ENCODE measurements at places on chromosomes 5 and 9. TPM values are rescaled to one million over a fixed set of nuclear protein-coding genes. Genes with fewer than 3 reads are reported as not detected.

DNA sequence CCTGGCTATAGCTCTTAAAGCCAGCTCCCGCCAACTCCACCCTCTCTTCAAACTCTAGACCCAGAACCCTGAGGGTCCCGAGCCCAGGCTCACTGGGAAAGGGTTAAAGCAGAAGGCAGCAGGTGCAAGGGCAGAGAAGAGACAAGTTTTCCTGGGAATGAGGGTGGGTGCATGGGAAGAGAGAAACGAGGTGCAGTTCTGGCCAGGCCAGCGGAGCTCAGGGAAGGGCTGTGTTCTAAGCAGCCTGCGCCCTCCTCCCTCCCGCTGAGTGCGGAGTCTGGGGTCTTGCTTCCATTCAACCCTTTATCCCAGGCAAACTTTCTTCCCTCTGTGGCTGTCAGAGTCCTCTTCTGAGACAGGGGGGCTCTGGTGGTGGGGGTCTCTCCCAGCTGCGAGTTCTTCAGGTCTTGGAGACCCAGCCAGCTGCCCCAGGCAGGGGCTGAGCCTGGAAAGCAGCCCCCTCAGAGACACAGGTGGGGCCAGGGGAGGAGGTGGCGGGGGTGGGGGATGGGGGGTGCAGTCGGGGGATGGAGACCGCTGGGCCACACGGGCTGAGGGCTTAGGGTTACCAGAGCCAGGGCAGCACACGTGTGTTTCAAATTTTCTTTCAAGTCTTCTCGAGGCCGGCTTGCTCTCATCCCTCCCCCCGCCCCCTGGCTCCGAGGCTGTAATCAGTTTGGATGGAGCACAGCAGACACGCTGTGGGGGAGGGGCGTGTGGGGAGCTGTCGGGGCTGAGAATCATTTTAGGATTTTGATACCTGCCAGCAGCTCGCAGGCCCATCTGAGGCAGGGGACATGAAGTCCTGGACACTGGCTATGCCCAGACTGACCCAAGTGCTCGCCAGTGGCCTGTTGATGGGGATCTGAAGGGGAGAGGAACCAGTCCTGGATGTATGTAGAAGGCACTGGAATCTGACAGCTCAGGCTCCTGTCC lies 169.6 kb upstream of the SMIM23 start:
- DNase-seq, result no peak

DNA sequence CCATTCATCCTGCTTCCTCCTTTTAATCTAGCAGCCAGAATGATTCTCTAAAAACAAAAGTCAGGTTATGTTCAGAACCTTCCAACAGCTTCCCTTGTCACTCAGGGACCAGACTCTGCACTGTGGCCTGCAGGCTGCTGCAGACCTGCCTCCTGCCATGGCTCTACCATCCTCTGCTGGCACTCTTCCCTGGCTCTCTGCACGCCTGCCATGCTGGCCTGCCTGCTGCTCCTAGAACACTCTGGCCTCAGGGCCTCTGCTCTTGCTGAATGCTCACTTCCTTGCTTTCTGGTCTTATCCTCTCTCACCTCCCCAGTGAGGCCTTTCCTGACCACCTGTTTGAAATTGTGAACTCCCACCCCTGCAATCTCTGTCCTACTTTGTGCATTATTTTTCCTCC lies 149.4 kb downstream of the CD180 start:
- DNase-seq, result no peak

DNA sequence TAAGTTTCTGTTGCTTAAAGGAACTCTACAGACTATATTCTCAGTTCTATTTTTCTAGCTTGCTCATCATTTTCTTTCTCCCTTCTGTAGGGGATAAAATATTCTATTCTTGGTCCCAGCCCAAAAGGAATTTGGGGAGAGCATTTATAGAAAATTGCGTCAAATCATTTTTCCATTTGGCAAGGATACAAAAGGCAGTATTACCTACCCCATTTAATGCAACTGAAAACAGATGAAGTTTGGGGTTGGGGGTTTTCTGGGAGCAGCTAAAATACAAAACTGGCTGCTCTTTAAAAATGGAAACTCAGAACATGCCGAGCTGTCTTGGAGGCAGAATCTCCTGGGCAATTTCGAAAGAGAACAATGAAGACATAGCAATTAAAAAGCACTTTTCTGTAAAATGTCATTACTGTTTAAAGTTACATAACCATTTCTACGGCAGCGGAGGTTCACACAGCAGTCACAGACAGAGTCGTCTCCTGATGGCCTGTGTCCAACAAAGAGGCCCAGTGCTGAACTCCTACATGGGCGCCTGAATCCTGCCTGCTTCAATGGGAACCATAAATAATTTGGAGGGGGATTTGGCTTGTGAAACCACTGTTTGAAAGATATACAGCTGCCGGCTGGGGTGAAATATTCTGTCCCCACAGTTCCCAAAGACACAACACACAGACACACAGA lies 152.4 kb downstream of the BRINP1 start:
- DNase-seq, result no peak

- peak; percentile 90 for DNase-seq
These were observed 366.2 kb upstream of the GRAMD2B start for GRCh38 chr5:126056851-126057622.

Gene PCDHB11
- total RNA-seq, result 1.4 TPM

Gene CBY3
- 1.4 TPM for total RNA-seq

- DNase-seq, result no peak
These were observed 394.8 kb downstream of the NR2F1-AS1 start for GRCh38 chr5:93186076-93186682.

- no peak for DNase-seq
These were observed 157.1 kb downstream of the ATP10B start for GRCh38 chr5:160694896-160695295.

- no peak for DNase-seq
These were observed 41.9 kb upstream of the SLC36A1 start for GRCh38 chr5:151405334-151406160.
